ENCODE measurements at places on chromosomes 5 and 9.

GRCh38 chr5:78404682-78405293 lies 44.4 kb downstream of the SCAMP1 start:
- no peak for DNase-seq

DNA sequence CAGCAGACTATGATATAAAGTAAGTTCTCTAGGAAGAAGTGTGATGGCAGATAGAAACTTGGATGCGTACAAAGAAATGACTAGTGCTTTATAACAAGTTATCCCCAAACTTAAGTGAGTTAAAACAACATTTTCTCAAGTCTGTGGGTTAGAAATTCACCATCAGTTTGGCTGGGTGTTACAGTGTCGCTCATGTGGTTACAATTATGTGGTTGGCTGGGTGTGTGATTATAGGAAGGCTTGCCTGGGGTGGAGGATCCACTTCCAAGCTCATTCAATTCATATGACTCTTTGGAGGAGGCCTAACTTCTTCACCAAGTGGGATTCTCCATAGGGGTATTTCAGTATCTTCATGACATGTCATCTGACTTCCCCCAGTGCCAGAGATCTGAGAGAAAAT lies 10.3 kb upstream of the C9orf40 start:
- DNase-seq = no peak

GRCh38 chr9:93266521-93267001 lies 82.6 kb downstream of the WNK2 start:
- no peak for DNase-seq

GRCh38 chr5:124729720-124730359 lies 16.6 kb downstream of the ZNF608 start:
- DNase-seq = no peak

GRCh38 chr9:19239955-19240354 lies 9.5 kb downstream of the DENND4C start:
- no peak for DNase-seq

DNA sequence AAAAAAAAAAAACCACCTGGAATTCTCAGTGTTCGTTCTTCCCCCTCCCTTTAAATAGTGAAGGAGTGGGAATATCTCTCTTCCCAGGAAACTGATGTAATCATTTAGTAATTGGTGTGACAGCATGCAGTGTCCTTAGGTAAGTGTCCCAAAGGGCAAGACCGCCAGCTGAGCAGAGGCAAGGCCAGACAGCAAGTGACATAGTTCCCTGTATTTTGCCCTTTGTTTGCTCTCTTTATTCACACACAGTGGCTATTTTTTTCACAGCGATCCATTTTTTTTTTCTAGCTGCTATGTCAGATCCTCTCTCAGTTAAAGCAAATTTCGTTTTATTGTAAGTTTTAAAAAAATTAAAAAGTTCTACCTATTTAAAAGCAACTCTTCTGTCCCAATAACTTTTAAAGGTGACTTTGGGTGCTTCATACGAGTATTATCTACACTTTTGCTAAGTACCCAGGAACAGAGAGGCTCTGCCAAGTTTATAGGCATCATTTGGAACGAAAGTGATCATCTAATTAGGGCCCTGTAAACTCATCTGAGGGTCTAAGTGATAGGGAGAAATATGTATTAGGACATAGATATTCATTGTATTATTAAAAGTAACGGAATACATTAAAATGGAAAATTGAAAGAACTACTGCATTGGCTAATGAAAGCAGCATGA lies 98.2 kb upstream of the ALDH1A1 start:
- no peak for DNase-seq

DNA sequence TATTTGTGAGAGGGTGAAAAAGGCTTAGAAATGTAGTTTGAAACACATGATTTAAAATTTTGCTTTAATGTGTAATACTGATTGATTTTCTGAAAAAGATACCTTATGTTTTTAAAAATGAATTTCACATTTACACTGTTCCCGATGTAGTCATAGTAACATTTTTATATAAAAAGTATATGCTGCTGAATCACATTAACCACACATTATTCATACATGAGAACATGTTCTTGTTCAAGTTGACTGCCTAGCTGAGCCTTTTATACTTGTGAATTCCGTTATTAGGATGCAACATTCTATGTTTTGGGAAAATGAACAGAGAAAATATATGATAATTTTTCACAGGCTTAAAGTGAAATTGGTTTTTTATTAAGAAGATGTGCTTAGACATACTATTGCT lies 461.1 kb upstream of the NUDT12 start:
- no peak for DNase-seq

- DNase-seq = no peak
Observed at GRCh38 chr5:172775326-172776234, 4.6 kb upstream of the DUSP1 start.

DNA sequence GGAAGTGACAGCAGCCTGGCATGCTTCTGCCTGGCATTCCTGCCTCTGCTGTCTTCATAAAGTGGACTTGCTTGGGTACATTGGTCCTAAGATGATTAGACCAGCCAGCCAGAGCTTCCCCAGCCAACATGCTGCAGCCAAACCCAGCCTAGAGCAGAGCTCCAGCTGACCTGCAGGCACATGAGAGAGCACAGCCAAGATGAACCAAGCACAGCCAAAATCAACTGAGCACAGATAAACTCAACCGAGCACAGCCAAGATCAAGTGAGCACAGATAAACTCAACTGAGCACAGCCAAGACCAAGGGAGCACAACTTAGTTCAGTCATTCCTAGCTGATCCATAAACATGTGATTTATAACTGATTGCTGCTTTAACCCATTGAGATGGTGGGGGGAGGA lies 266.5 kb downstream of the MSX2 start:
- no peak for DNase-seq

DNA sequence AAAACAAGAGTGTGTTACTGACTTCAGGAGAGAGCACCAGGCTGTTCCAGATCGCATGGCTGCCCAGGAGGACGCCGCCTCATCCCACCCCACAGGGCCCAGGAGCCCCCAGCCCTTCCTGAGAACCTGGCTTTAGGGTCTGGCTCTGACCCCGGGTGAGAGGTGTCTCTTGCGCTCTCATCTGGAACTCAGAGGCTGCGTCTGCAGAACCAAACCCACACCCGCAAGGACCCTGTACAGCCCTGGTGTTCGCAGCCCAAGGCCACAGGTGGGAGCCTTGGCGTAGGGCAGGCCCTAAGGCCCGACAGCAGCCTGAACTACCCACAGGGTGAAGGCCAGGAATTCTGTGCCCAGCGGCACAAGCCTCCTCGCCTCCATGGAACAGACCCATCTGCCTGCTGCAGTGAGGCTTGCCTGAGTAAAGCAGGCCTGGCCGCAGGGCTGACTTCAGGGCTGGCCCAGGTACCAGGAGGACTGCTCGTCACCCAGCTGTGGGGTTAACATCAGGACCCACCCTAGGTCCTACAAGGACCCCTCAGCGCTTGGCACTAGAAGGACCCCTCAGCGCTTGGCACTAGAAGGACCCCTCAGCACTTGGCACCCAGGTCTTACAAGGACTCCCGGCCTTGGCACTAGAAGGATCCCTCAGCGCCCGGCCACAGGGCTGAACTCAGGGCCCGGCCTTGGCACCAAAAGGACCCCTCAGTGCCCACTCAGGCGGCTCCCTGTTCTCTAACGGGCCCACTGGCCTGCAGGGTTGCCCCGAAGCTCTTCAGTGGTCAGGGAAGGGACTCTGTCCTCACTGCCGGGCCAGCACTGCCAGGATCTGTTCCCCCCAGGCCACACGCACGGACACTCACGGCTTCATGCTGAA lies 48.2 kb downstream of the NKD2 start:
- DNase-seq = no peak

GRCh38 chr5:156366521-156366920 lies 39.6 kb downstream of the SGCD start:
- DNase-seq = no peak

GRCh38 chr9:37692622-37693221 lies 42.0 kb downstream of the FRMPD1 start:
- no peak for DNase-seq

- no peak for DNase-seq
Observed at GRCh38 chr5:170585273-170585948, 81.6 kb downstream of the KCNIP1 start.

All from nucleus accumbens (tissue), 56 donors.